OCI-M1 (cell line): ENCODE measurements at places on chromosomes 1 and 21.

DNA sequence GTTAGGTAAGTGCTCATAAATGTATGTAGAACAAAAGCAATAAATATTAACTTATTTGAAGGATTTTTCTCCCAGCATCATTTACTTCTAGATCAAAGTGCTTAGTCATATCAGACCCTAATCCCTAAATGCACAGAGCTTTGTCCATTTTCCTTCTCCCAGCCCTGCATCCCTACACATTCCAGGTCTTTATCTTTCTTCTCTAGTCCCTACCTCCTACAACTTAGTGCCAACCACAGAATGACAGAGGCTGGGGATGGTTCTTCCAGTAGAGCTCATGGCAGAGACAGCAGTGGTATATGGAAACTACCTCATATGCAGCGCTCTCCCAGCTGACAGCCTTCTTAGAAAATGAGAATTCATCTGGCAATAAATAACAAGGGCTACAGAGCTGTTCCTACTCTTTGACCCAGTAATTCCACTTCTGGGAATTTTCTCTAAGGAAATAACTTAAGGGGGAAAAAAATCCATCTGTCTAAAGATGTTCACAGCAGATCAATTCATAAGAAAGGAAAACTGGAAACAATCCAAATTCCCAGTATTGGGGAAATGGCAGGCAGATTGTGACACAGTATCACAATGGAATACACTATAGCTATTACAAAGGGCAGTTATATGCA, 62.9 kb upstream of the ROR1 start:
- DNase-seq = no peak

GRCh38 chr21:16304174-16305095, 574.7 kb downstream of the USP25 start:
- DNase-seq = no peak

- no peak for DNase-seq
These were observed 51.2 kb downstream of the EXO1 start for GRCh38 chr1:241899210-241899609.

GRCh38 chr1:153648000-153648643, 10.4 kb upstream of the SNAPIN start:
- no peak for DNase-seq

DNA sequence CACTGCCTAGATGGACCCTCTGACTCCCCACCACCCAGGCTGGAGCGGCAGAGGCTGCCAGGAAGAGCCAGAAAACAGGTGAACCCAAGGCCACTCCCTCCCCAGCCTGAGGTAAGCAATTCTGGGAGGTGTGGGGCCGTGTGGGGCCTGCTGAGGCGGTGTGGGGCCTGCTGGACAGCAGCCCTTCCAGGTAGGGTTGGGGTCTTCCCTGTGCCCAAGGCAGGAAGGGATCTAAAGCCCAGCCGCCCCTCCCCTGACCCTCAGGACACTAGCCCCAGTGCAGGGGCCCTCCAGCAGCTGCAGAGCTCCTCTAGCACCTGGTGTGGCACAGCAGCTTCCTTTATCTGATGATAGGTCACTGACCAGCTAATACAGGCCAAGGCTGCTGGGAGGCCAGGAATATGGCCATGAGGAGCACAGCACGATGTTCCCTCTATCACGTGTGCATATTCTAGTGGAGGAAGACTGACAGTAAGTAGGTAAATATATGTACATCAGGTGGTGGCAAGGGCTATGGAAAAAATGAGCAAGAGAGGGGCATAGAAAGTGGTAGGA, 86.9 kb downstream of the IER5 start:
- DNase-seq = no peak

DNA sequence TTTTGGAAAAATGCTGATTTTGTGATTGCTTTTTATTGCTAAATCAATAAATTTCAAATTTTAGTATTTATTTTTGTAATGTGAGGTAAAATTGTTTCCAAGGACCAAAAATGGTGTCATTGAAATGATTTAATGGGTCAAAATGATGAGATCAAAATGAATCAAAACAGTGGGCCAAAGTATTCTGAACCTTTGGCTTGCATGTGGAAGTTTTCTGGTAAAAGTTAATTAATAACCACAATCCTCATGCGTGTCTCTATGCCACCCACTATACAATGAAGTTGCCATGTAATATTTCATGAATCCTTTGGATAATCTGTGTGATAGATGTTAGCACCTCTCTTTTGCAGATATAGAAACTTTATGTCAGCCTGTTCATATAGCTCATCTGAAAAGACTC, 83.8 kb downstream of the PAPPA2 start:
- no peak for DNase-seq
